ENCODE measurements at places on chromosomes 5 and 9.

- peak; percentile 46 for DNase-seq
Observed at GRCh38 chr5:134524272-134524825, 1.1 kb upstream of the JADE2 start.

GRCh38 chr9:127248241-127248640 is 16.3 kb upstream of the GARNL3 start:
- DNase-seq, result no peak

- no peak for DNase-seq
Observed at GRCh38 chr5:169991115-169991869, 11.0 kb upstream of the INSYN2B start.

GRCh38 chr5:34684281-34684979 is 28.3 kb downstream of the RAI14 start:
- no peak for DNase-seq

DNA sequence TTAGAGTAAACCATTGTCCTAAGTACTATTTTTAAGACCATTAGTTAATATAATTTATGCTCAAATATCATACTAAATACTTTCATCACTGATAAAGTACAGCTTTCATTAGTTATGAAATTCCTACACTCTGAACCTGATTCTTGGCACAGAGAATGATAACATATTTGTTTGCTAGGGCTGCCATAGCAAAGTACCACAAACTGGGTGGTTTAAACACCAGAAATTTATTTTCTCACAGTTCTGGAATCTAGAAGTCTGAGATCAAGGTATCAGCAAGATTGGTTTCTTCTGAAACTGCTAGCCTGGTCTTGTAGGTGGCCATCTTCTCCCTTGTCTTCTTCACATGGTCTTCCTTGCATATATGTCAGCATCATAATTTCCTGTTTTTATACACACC is 608.4 kb downstream of the TLE1 start:
- DNase-seq, result no peak

DNA sequence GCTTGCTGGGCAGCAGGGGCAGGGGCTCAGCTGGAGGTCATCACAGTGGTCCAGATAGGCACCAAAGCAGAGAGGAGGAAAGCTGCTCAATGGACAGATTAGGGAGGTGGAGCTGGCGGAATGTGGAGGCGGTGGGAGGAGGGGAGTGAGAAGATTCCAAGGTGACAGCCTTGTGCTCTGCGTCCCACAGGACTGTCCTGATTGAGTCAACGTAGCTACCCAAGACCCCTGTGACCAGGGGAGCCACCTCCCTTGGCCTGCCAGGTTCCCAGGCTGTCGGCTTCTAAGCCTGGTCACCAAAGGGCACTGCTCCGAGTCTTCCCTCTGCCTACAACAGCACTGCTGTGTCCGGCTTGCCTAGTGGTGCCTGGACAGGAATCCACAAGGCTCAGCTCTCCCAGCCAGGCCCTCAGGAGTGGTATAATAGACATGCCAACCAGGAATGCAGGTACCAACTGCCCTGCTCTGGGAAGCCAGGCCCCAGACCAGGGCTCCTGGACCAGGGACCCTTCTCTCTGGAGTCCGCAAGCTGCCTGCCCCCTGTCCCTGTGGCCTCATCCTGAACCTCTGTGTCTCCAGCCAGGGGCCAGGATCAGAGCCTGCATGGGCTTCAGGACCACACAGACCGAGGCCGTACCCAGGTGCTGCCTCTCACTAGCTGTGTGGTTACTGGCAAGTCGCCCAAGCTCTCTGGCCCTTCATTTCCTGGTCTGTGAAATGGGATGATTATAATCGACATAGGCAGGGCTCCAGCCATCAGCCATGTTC is 67.9 kb downstream of the STK10 start:
- no peak for DNase-seq

DNA sequence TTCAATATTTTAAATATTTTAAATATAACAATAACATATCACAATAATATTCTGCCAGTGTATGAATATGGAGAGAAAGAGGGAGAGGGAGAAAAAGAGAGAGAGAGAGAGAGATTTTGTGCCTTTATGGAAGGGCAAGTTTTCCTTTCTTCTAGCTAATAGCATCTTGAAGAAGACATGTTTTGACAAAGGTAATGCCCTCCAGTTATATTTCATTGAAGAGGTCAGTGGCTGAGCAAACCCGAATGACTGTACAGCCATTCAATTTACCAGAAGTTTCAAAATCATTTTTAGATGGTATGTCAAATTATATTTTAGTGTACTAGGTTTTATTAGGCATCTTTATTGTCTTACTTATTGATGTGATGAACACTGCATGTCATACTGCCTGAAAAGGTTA is 139.3 kb downstream of the EMB start:
- no peak for DNase-seq

DNA sequence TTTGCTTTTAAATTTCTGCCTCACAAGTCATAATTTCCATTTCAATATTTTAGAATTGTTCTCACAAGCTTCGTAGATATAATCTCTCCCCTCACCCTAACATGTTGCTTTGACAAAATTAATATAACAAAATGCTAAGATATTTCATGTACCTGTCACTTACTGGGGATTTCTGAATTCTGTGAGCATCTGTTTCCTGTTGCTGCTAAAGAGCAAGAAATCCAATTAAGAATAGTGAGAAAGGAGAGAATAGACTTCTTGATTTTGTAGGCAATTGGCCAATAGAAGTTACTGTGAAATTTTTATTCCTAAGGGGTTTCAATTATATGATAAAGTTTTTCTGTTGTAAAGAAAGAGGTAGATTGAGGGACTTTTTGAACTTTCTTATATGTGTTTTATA is 796.5 kb upstream of the ARRDC3 start:
- no peak for DNase-seq

DNA sequence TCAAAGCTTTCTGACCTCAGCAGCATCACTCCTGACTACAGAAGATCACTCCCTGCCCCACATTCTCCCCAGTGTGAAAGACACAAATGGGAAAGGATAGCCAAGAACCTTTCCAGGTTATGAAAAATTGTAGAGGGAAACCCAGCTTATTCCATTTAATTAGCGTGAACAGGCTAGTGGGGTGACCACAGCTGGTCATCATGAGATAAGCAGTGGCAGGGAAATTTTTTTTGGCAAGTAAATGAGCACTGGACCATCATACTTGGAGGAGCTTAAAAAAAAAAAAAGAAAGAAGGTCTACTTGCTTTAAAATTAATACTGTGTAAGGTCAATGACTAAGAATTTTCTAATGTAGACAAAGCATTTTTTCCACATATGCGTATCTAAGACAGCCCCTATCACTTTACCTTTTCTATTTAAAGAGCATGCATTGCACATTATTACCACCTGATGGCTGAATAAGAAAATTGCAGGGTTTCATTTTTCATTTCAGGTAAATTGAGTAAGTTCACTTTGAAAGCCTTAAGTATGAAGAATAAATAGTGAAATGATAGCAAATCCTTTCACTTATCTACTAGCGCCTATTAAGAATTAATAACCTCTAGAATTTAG is 123.6 kb downstream of the ELAVL2 start:
- no peak for DNase-seq

GRCh38 chr9:69040646-69041045 is 5.1 kb downstream of the FXN start:
- no peak for DNase-seq

- no peak for DNase-seq
Observed at GRCh38 chr9:85137696-85138095, 468.2 kb downstream of the NTRK2 start.

- no peak for DNase-seq
Observed at GRCh38 chr5:81749192-81749560, 1.7 kb downstream of the SSBP2 start.

DNA sequence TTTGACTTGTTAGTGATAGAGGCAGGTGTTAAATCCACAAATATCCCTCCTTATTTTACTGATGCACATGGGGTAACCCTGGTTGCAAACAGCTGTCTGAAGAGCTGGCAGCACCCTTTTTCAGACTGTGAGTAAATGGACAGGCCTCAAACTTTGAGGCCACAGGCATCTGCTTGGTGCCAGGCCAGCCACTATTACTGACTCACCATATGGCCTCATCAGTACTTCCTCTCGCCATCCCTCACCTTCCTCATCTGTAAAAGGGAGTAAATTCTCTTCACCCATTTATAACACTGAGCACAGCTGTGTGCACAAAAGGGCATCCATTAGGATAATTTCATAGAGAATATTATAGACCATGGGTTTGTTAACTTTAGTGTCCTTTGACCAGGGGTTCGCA is 11.9 kb upstream of the TNIP1 start:
- DNase-seq, result no peak

DNA sequence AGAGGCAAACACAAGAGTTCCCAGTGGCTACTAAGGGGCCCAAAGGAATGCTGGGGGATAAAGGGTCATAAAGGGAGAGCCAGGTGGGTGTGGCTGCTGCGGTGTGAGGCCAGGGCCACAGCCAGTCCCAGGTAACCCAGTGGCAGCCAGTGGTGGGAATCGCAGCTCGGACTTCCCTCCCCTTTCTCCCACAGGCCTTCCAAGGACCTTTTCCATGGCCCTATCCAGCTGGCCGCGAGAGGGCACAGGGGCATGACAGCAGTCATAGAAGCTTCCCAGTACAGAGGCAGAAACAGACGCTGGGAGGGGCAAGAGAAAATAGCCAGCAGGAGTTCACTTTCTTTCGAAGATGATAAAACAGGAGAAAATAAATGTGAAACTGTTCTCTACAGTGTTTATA is 257.6 kb downstream of the SEMA5A start:
- DNase-seq, result no peak

DNA sequence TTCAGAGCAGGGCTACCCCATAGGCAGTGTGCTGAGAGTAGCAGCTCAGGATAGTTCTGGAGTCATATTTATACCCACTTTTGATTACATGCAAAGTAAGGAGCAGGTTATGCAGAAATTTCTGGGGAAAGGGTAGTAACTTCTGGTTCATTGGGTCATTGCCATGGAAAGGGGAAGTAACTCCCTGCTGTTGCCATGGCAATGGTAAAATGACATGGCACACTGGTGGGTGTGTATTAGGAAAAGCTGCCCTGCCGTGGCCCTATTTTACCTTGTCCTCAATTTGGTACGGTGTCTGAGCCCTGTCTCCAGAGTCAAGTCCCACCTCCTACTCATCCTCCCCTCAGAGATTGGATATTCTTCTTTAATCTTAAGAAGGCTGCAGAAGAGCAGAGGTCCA is 526.7 kb upstream of the TYRP1 start:
- DNase-seq, result no peak

- no peak for DNase-seq
Observed at GRCh38 chr5:119071561-119071995, 691 bp downstream of the DMXL1 start.

- no peak for DNase-seq
Observed at GRCh38 chr5:160175438-160176218, 53.7 kb upstream of the FABP6 start.

DNA sequence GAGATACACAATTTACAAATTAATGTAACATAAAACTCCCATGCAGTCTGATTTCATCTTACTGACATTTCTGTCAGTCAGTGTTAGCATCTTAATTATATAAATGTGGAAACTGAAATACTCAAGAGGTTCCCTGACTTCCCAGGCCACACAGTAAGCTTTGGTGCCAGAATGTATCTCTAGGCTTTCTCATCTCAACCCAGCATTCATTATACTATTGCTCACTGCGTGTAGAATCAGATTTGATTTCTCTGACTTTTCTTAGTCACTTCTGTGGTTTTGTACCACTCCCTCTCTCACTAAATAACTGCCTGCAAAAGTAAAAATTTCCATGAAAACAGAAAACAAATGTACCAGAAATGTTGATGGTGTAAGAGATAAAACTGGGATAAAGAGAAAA is 31.7 kb upstream of the CDKN2B start:
- no peak for DNase-seq

- no peak for DNase-seq
Observed at GRCh38 chr9:34158362-34158869, 20.4 kb upstream of the UBAP1 start.

- no peak for DNase-seq
Observed at GRCh38 chr9:114899461-114899860, 30.9 kb downstream of the TNFSF8 start.

DNA sequence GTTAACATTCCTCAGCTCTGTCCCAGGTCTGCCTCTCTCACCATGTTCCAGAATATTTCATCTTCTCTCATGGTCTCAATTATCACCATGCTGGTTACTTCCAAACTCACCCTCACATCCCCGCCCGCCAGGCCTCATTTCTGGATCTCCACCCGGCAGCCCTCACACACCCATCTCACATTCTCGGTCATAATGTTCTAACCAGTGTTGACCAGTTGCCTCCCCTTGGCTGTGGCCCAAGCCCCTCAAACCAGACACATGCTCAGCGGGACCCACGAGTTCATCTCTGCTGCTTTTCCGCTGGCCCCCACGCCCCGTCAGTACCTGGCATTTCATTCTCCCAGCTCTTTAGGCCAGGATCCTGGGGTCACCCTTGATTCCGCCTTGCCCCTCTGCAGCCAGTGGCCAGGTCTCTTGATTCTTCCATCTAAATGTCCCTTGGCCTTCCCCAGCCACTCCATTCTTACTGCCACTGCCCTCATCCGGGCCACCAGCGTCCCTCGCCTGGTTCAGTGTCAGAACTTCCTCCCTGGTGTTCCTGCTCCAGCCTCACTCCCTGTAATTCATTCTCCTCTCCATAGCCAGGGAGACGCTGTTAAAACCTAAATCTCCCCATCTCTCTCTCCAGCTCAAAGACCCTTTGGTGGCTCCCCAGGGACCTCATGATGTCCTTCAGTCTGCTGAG is 141.7 kb downstream of the MVB12B start:
- DNase-seq, result no peak

GRCh38 chr5:67140413-67140812 is 56.2 kb downstream of the CD180 start:
- DNase-seq, result no peak

- no peak for DNase-seq
Observed at GRCh38 chr5:180400416-180400815, 47.3 kb upstream of the GFPT2 start.

GRCh38 chr5:144390133-144390532 is 219.5 kb downstream of the KCTD16 start:
- DNase-seq, result no peak

DNA sequence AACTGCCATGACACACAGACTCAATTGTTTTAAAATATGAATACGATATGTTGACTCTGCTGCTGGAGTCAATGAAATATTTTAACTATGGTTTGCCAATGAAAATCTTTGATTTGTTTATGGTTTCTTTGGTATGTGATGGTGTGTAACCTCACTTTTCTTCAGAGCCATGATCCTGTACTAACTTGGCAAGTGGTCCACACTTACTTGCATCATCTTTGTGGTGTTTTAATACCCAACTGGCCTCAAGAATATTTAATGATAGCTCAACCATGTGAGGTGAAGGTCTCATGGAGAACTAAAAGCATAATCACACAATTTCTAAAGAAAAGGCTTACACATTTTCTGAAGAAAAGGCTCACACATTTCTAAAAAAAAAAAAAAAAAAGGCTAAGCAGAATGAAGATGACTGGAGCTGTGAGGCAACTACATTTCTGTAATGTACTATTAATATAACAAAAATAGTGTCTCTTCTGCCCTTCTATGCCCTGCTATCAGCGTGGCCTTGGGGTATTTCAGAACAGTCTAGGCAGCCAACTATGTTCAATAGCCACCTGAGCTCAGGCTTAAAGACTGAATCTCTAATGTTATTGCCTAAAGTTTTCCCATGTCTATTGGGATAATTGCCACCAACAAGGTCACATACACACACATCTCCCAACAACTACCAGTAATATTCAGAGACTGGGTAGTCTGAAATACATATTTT is 395.0 kb downstream of the MLLT3 start:
- DNase-seq, result no peak

All from stimulated activated CD8-positive, alpha-beta memory T cell treated with anti-CD3 and anti-CD28 coated beads, Interleukin-4, amount 100 ng/mL, for 1 hour (primary cell).